GM12865 (cell line): ENCODE measurements at places on chromosomes 1 and 21.
A peak's percentile ranks its signal among the peaks of the same experiment; 100 is the strongest.

DNA sequence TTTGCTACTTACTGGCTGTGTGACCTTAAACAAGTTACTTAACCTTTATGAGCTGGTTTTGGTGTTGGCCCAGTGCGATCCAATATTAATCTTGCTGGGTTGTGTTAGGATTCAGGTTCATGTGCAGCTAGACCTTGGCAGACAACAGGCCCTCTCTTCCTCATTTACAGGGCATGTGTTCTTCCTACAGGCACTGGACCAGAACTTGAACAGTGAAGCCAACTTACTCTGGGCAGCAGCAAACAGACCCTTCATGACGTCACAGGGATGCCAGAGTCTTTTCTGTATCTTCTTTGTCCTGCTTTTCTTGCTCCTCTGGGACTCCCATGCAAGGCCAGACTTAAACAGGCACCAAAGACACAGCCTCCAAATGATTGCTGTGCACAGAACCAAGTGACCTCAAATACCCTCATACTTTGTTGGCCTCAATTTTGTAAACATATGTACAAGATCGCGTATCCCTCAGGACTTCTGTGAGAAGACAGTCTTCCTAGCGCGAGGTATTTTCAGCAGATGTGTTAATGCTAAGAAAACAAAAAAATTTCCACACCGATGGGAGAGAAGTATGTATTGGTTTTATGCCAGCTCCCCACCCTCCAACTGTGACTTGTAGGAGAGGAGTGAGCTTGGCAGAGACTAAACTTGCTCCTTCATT, 73.7 kb downstream of the URB2 start:
- no peak for DNase-seq

- no peak for DNase-seq
Measured at GRCh38 chr1:1361233-1361981, 3.1 kb upstream of the MXRA8 start.

- DNase-seq, result no peak
Measured at GRCh38 chr1:47720111-47720510, 277.1 kb downstream of the TRABD2B start.

DNA sequence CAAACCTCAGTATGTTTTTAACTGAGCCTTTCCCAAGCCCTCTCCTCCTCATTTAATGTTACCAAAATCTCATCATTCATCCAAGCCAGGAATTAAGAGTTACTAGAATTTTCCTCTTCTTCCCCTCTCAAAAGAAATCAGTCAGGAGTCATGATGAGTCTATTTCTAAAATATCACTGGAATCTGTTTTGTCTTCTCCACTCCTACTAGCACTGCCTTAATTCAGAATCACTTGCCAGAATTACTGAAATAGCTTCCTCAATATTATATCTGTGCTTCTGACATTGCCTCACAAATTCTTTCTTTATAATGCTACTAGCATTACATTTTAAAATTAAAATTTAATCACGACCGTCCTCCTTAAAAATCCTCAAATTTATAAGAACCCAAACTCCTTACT, 106.1 kb downstream of the PTGER3 start:
- DNase-seq, result no peak

GRCh38 chr21:42209801-42210479, 9.0 kb upstream of the ABCG1 start:
- DNase-seq, result no peak

GRCh38 chr21:25859235-25859929, 124.6 kb downstream of the GABPA start:
- no peak for DNase-seq

DNA sequence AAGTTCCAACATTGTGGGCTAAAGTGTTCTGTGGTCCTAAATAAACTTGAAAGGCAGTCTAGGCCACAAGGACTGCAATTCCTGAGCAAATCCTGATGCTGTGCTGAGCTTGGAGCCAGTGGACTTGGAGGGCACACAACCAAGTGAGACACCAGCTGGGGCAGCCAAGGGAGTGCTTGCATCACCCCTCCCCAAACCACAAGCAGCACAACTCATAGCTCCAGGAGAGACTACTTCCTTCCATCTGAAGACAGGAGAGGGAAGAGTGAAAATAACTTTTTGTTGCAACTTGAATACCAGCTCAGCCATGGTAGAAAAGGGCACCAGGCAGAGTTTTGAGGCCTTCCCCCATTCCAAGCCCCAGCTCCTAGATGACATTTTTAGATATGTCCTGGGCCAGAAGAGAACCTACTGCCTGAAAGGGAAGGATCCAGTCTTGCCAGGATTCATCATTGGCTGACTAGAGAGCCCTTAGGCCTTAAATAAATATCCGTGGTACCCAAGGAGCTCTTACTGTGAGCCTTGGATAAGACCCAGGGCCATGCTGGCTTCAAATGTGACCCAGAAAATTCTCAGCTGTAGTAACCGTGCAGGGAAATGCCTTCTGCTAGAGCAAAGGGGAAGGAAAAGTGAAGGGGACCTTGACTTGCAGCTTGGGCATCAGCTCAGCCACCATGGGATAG, 35.4 kb upstream of the LRRC8B start:
- DNase-seq, result no peak

DNA sequence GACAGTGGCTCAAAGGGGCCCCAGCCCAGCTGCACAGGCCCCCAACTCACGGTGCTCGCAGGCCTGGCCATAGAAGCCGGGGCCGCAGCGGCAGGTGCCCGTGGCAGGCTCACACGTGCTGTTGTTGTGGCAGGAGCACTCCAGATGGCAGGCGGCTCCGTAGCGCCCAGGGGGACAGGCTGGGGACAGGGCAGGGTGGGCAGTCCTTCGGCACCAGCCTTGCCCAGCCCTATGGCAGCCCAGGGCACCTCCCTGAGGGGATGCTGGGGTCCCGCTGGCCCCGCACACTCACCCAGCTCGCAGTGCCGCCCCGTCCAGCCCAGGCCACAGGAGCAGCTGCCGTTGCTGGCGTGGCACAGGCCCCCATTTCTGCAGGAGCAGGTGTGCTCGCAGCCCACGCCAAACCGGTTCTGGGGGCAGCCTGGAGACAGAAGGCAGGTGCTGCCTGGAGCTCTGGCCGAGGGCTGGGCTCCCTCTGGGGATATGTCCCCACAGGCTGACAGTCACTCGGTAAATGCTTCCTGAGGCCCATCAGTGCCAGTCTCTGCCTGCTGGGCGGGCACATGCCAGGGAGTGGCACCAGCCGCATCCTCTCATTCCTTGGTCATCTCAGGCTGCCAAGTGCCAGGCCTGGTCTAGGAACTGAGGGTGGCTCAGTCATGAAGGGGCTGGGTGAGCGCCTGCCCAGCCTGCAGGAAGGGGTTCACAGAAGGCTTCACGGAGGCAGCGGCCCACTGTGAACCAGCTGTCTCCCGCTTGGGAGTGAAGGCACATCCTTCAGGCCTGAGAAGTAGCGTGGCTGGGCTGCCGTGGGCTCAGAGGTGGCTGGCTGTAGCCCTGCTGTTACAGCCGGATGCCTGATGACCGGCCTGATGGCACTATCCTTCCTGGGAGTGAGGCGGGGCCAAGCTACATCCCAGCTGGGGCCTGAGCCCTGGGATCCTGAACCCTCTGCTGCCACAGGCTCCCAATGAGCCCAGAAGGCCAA, 40.1 kb downstream of the ARHGEF16 start:
- DNase-seq, result no peak

GRCh38 chr1:1087351-1088028, 13.4 kb upstream of the RNF223 start:
- no peak for DNase-seq

DNA sequence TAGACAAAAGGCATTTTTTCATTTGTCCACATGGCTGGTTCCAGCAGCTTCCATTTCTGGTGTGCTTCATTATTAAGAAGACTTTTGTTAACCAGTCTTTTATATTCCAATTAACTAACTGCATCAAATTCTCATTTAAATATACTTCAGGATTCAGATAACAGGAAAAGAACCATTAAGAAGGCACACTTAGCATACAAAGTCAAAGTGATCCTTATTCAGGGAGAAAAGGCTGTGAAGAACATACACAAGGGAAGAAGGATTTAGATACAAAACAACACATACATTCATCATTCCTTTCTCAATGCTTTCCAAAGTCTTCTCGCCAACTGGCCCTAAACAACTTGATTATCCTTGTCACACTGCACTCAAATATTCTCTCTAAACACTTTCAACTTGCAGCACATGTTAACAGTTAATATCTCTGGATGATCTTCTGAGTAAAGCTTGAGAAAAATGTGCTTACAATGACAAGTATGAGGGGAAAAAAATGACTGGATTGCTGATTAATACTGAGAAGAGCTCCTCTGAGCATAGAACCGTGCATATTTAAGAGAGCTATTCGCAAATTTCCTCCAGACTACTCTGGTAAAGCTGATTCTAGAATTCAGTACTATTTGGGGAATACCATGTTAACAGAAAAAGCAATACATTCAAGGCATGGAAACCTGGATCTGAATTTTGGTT, 225.2 kb upstream of the TNR start:
- DNase-seq, result peak; percentile 15

DNA sequence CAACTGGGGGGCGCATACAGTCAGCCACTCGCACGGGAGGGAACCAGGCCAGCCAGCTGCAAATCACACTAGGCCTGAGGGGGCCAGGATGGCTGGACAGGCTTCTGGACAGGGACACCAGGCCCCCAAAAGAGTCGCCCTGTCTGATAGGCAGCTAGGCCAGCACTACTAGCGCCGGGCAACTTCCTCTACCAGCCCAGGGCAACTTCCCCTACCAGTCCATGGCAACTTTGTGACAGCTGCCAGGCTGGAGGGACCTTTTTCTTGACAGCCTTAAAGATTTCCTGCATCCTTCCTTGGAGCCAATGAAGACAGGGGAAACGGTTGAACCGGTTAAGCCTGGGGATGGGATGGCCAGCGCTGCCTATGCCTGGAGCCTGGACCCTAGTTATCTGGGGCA, 5.1 kb downstream of the IFFO2 start:
- peak; percentile 43 for DNase-seq

GRCh38 chr1:16718908-16719533, 21.3 kb upstream of the RNU1-4 start:
- peak; percentile 2 for DNase-seq

- DNase-seq, result no peak
Measured at GRCh38 chr1:57272601-57273000, 151.3 kb downstream of the DAB1 start.

DNA sequence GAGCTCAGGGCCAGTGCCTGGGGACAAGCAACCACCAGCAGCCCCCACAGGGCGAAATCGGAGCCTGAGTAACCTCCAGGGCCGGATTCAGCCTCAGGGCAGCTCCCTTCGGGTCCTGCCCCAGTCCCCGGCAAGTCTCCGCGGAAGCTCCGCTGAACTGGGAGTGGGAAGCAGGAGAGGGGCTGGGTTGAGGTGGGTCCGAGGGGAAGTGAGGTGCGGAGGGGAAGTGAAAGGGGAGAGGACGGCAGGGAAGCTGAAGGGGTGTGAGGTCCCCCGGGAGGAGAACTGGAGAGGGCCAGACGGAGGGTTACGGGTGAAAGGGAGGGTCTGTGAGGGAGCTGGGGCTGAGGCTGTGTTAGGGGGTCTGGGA, 560 bp downstream of the PADI2 start:
- DNase-seq, result no peak

GRCh38 chr1:178594133-178594532, 81.2 kb downstream of the TEX35 start:
- no peak for DNase-seq

GRCh38 chr21:29201186-29201585, 70.7 kb downstream of the MAP3K7CL start:
- DNase-seq, result no peak

DNA sequence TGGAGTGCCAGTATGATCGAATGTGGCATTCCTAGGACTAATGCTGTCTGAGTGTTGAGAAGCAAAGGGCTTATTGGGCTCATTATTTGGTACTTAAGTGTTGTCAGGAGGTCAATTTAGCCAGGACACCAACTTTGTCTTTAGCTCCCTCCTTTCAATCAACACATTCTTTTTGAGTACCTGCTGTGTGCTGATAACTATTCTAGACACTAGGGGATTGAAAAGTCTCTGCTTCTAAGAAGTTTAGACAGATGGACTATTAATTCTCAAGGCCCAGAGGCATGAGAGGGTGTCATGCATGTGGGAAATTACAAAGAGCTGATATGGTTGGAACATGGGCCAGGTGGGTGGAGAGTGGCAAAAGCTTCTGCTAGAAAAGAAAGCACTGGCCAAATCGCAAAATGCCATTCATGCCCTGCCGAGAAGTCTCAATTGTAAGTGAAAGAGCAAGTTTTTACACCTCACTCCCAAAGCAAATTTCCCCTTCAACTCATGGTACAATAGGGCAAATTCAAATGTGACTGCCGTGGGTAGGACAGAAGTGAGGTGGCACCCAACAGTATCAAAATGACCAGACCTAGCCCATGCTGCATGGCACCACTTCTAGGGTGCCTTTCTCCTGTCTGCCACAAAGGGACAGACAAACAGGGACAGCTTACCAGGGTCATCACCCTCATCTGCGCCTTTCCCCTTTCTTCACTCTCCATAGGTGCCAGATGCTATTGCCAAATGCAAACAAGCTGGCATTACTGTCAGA, 53.6 kb upstream of the LAX1 start:
- no peak for DNase-seq

- DNase-seq, result no peak
Measured at GRCh38 chr1:47852006-47852718, 145.0 kb downstream of the TRABD2B start.

DNA sequence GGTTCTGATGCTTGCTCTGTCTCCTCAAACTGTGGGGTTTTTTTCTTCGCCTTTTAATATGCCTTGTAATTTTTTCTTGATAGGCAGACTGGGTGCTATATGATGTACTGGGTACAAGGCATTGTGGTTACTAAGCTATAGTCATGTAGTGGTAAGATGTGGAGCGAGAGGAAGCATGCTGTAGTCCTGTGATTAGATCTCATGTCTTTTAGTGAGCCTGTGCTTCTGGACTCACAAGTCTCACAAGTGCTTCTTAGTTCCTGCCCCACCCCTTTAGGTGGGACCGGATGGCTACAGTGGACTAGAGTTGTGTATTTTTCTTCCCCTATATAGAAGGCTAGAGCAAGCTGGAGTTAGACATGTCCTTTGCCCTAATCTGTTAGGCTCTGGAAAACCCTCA, 178.7 kb downstream of the DNM3 start:
- no peak for DNase-seq
